ENCODE measurements at places on chromosomes 16 and 17.

- DNase-seq = no peak
Measured at GRCh38 chr16:80976946-80977345, 29.7 kb downstream of the CMC2 start.

DNA sequence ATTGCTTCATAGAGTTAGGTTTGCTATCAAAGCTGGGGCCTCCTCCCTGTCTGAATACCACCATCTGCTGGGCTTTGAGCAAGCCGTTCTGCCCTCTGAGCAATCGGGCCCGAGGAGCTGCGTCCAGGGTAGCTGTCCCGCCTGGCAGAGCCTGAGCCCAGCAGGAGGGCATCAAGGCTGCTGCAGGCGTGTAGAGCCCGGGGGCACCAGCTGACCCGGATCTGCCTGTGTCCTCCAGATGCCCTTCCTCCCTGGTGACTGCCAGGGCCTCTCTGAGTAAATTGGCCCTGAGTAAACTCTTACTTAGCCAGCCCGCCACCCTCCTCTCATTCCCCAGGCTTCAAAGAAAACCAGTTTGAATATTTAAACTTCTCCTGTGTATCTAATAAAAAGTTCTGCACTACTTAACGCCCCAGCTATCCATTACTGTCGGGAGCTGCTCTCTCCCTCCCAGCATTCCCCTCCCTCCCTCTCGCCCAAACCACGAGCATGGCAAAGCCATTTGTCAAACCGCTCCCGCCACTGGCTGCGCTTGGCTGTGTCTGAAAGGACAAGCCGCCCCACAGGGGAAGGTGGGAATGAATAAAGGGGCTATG lies 16.4 kb downstream of the CDK5RAP3 start:
- no peak for DNase-seq

DNA sequence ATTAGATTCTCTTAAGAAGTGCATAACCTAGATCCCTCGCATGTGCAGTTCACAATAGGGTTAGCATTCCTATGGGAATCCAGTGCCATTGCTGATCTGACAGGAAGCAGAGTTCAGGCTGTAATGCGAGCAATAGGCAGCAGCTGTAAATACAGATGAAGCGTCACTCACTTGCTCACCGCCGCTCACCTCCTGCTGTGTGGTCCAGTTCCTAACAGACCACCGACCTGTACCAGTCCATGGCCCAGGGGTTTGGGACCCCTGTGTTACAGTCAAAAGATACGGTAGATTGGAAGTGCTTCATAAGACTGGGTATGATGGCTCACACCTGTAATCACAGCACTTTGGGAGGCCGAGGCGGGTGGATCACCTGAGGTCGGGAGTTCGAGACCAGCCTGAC lies 2.8 kb downstream of the STAT5A start:
- no peak for DNase-seq

DNA sequence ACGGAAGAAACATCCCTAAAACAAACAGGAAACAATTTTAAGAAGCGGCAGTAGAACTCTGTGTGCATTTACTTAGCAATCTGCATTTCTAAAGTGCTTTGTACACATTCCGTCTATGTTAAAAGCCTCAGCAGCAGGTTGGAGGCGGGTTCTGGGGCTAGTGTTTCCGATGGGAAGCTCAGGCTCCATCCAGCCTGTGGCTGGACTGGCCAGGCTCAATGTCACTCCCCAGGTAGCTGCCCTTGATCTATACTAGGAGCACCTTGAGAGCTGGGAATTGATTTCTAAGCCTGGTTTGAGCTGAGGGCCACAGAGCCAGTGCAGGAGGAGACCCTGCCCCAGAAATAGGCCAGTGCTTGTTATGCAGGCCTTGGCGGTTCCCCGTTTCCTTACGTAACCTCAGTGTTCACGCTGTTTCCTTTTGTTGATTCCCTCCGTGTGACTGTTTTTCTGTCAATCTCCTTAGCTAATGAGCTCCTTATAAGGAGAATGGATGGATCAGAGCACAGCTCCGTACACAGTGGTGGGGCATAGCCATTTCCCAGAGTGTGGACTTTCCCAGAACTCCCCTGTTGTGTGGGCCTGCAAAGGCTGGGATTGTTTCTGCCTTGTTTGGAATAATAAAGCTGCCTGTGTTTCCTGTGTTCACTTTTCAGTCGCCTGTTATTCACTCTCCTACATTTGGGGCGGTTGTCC lies 21.4 kb downstream of the ADORA2B start:
- DNase-seq = peak; percentile 22

GRCh38 chr16:23506606-23506994 lies 3.7 kb downstream of the GGA2 start:
- DNase-seq = no peak

DNA sequence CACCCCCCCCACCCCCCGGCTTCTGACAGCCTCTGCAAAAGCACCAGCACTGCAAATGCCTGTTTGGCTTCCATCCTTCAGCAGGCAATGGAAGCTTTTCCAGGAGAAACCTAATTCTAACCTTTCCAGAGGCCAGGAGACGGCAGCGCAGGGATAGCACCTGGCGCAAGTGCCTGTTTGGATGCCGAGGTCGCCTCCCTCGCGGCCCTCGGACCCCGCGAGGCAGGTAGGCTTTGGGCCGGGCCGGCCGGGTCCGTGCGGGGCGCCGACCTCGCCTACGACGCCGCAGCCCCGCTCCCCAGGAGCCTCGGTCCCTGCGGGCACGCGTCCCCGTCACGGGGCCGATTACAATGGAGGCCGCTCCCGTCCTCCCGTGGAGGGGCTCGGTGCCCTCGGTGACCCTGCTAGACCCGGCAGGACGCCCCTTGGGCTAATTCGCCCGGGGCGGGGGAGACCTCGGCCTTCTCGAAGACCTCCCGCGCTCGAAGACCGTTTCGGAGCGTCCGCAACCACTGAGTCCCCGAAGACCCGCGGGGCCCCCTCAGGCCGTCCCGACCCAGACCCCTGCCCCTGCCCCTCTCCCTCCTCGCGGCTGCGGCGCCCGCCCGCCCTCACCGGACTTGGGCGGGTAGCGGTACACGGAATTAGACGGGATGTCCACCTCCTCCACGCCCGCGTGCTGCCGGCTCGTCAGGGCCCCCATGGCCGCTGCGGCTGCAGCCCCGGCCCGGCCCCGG lies 587 bp downstream of the RNF157 start:
- DNase-seq = no peak

DNA sequence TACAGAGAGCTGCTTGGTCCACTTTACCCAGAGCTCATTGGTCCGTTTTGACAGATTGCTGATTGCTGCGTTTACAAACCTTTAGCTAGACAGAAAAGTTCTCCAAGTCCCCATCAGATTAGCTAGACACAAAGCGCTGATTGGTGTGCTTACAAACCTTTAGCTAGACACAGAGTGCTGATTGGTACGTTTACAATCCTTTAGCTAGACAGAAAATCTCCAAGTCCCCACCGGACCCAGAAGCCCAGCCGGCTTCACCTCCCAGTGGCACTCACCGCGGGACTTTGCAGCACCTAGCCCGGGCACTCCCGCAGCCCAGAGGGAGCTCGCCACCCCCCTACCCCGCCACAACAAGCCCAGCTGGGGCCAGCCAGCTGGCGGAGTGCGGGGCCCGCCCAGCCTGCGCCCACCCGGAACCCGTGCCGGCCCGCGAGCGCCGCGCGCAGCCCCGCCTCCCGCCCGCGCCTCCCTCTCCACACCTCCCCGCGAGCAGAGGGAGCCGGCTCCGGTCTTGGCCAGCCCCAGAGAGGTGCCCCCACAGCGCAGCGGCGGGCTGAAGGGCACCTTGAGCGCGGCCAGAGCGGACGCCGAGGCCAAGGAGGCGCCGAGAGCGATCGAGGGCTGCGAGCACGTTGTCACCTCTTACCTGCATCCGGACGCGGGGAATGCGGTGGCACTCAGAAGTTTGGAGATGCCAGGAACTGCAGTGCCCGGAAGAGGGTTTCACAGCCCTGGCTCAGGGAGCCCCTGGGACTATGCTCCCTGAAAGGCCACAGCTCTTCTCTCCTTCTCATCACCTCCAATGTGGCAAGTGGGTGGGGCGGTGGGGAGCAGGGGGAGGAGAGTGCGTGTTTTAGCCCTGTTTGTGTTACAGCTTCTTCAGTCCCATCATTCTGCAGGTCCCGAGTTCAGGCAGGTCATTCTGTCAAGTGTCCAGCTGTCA lies 1504.5 kb downstream of the CDH11 start:
- peak; percentile 1 for DNase-seq

GRCh38 chr17:49874911-49875310 lies 27.0 kb upstream of the TAC4 start:
- no peak for DNase-seq

GRCh38 chr16:2856061-2856670 lies 1.8 kb downstream of the PRSS22 start:
- no peak for DNase-seq

GRCh38 chr16:55489119-55489955 lies 10.3 kb downstream of the MMP2 start:
- no peak for DNase-seq

DNA sequence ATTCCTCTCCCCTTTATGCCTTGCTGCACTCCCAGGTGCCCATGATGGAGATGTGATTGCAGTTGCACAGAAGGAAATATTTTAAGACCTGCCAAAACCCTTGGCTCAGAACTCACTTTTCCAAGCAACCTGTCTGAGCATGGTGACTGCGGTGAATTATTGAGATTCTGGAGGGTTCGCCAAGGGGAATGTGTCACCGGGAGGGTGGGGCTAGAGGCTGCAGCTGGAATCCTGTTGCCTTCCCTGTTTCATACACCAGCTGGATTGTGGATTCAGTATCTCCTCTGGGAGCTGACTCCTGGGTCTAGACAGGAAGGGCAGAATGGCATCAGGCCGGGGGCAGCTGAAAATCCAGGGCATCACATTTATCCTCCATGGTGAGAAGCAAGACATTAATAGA lies 527.2 kb downstream of the TMEM114 start:
- DNase-seq = no peak

GRCh38 chr16:67260426-67261063 lies 11.8 kb downstream of the SLC9A5 start:
- DNase-seq = peak; percentile 69

GRCh38 chr16:47258874-47259461 lies 115.2 kb upstream of the NETO2 start:
- peak; percentile 42 for DNase-seq

DNA sequence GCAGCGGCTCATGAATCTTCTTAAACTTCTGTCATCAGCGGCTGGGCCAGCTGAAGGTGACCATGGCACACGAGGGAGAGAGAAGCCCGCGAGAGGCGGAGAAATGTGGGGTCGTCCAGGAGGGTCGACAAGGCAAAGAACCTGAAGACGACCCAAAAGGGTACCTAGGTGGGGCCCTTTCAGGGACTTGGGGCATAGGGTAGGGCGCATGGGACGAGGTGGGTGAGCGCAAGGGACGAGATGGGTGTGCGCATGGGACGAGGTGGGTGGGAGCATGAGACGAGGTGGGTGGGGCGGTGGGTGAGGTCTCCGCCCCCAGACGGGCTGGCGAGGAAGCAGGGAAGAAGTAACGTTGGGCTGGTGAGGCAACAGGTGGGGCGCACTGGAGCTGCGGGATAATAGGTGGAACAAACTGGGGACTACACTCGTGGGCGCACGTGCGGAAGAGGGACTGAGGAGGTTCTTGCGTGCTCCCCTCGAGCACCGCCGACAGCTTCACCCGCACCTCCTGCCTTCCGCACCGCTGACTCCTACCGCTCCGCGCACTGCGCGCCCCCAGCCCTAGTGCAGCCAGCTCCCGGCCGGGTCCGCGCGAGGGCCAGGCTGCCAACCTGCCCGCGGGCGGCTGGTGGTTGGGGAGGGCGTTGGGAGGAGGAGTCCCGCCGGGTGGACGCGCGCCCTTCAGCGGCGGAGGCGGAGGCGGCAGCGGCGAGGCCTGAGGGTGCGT lies 23.2 kb upstream of the CRYM start:
- DNase-seq = peak; percentile 57

DNA sequence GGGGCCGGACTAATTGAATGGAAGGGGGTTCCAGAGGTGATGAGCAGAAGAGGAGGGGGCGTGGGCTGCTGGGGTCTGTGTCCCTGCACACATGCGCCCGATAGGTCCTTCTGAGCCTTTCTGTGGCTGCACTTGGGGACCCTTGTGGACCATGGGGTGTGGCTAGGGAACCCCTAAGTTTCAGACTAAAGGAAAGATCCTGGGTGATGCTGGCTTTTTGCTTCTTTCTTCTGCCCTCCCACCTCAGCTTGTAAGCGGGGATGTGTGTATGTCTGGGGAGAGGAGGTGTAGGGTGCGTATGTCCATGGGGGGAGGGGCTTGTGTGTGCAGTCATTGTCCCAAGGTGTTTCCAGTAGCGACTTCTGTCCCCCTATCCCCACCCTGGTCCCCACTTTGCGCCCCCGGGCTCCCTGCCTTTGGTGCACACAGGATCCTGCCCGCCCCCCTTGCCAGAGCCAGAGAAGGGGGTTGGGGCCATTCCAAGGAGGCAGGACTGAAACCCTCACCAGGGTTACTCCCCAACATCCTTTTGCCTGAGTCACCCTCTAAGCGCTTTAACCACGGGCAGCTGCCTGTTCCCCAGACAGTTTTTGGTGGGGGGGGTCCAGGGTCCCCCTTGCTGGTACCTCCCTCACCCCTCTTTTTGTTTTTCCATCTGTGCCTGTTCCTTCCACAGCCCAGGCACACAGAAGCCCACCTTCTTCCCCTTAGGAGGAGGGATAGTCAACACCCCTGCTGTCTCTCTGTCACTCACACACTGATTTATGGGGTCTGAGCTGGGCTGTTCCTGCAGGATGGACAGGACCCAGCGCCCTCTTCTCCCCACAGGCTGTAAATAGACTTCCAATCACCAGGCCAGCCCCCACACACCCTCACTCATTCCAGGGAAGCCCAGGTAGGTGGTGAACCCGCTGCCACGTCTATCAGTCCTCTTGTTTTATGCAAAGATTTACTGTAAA lies 83.2 kb downstream of the ARHGAP23 start:
- peak; percentile 57 for DNase-seq

- no peak for DNase-seq
Measured at GRCh38 chr16:2820836-2821486, 3.9 kb downstream of the PRSS21 start.

GRCh38 chr16:10932959-10933710 lies 9.1 kb downstream of the DEXI start:
- no peak for DNase-seq

- peak; percentile 98 for DNase-seq
Measured at GRCh38 chr17:17921192-17922069, 50.8 kb downstream of the TOM1L2 start.

- DNase-seq = no peak
Measured at GRCh38 chr16:73026754-73027684, 20.9 kb downstream of the ZFHX3 start.

DNA sequence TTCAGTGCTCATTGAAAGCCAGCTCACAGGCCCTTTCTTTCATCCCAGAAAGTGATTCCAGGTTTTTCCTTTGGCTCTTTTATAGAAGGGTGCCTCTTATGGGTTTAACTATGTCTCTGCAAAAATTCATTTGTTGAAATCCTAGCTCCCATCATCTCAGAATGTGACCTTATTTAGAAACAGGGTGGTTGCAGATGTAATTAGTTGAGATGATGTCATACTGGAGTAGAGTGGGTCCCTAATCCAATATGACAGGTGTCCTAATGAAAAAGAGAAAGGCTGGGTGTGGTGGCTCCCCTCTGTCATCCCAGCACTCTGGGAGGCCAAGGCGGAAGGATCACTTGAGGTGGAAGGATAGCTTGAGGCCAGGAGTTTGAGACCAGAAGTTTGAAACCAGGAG lies 64.2 kb upstream of the FAM20A start:
- no peak for DNase-seq

GRCh38 chr17:62724398-62725146 lies 83.5 kb downstream of the MARCHF10 start:
- DNase-seq = no peak

Measured in fibroblast of lung (primary cell).